ENCODE measurements at places on chromosomes 5 and 9.

- no peak for DNase-seq
These were observed 70.2 kb downstream of the ZNF608 start for GRCh38 chr5:124675931-124676846.

DNA sequence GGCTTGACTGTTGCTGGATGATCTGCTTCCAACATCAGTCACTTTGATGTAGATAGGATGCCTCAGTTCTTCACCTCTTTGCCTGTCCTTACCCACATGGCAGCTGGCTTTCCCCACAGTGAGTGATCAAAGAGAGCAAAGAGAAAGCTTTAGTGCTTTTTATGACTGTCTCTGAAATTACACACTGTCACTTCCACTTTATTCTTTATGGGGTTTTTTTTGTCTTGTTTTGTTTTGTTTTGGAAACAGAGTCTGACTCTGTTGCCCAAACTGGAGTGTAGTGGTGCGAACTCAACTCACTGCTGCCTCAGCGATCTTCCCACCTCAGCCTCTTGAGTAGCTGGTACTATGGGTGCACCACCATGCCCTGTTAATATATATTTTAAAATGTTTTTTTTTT is 32.4 kb upstream of the C5orf24 start:
- DNase-seq: no peak

DNA sequence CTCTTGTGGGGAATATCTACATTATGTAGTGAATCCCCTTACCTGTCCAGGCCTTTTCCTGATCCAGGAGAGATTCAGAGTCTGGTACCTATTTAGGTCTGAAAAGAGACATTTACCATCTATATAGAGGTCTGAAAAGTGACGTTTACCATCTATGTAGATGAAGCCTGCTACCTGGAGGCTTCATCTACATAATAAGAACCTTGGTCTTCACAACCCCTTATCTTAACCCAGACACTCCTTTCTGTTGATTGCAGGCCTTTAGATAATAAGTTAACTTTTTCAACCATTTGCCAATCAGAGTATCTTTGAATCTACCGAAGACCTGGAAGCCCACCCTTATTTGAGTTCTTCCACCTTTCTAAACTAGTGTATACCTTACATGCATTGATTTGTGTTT is 113.0 kb upstream of the DMRT1 start:
- no peak for DNase-seq

- DNase-seq: no peak
These were observed 78.4 kb upstream of the ITGA1 start for GRCh38 chr5:52709167-52709925.

DNA sequence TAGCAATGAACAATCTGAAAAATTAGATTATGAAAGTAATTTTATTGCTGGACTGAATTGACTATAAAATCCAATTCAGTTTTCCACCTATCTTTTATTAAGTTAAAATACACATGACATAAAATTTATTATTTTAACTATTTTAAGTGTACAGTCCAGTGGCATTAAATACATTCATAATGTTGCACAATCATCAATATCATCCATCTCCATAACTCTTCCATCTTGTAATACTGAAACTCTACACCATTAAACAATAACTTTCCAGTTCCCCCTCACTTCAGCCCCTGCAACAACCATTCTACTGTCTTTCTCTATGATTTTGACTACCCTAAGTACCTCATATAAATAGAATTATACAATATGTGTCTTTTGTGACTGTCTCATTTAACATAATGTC is 200.6 kb upstream of the ITGA1 start:
- no peak for DNase-seq

All from stimulated activated CD4-positive, alpha-beta T cell treated with anti-CD3 and anti-CD28 coated beads, Interleukin-1b, Interleukin-23, amount 100 ng/mL, for 1 hour (primary cell).